ENCODE measurements at places on chromosomes 4 and X.

- no peak for DNase-seq
Observed at GRCh38 chrX:28585767-28586166, 1.5 kb upstream of the IL1RAPL1 start.

- DNase-seq = no peak
Observed at GRCh38 chrX:74353984-74354383, 50.0 kb downstream of the ZCCHC13 start.

GRCh38 chr4:104169437-104169836, 325.3 kb downstream of the CXXC4 start:
- no peak for DNase-seq

DNA sequence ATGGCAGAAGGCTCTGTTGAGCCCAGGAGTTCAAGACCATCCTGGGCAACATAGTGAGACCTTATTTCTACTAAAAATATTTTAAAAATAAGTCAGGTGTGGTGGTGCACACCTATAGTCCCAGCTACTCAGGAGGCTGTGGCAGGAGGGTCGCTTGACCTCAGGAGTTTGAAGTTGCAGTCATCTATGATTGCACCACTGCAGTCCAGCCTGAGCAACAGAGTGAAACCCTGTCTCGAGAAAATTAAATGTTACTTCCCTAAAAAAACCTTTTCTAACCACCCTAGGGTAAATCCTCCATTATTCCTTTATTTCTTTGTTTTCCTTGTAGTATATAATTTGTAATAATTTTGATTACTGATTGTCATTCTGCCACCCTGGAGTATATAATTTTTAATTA, 7.9 kb downstream of the FAM200B start:
- DNase-seq = no peak

DNA sequence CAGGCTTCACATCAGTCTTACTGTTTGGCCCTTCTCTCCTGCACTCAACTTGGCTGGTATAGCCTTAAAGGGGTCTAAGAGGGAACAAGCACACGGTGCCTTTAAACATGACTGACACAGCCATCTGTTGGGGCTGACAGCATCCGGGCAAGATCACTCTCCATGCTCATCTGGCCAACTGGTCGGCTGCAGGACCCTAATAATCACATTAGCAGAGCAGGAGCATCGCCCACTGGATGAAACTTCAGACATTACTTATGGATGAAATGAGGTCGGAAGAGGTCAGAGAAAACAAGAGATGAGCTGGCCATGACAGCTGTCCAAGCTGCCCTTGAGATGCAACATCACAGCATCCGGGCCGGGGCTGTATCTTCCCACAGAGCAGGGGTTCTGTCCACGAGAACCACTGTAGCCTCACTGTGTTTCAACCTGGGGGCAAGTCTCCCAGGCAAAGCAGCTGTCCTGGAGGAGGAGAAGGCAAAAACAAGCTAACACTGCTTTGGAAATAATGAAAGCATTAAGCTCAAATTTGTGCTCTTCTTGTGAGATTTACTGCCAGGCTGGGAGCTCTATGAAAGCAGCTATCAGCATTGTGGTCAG, 94.4 kb upstream of the TTC29 start:
- DNase-seq = no peak

- DNase-seq = peak; percentile 40
Observed at GRCh38 chr4:101345596-101346350, 1.6 kb downstream of the PPP3CA start.

DNA sequence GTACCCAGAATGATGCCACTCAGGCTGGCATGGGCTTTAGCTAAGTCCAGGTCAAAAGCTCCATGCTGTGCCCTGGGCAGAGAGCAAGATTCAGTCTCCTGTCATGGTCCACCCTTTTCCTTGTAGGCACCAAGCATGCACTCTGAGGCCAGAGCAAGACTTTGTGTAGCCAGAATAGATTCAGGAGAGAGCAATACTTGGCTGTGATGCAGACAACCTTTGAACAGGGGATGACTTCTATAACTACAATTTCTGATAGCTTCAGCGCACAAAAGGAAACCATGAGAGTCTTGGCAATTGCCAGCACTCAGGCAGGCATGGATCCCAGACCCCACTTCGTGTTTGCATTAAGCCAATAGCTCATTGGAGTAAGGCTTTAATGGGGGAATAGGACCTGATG, 510.6 kb downstream of the RAB28 start:
- no peak for DNase-seq

DNA sequence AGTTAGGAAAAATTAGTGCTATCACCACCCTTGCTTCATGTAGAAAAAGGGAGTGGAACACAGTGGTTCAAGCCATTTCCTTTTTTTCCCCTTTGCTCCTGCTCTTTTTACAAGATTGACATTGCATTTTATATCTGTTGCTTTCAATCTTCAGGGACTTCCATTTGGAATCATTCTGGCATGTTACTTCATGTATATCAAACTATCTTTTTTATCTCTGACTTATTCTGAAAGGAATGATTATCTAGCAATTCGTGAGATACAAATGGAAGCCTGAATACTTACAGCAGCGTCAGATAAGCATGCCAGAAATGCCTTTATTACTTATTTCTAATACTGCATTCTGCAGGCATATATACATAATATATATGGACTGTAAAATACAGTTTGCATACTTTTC, 20.4 kb downstream of the ADGRL3 start:
- DNase-seq = no peak

- DNase-seq = no peak
Observed at GRCh38 chrX:151697522-151697921, 2.3 kb downstream of the PRRG3 start.

GRCh38 chr4:171203425-171203824, 609.8 kb upstream of the GALNTL6 start:
- peak; percentile 26 for DNase-seq

DNA sequence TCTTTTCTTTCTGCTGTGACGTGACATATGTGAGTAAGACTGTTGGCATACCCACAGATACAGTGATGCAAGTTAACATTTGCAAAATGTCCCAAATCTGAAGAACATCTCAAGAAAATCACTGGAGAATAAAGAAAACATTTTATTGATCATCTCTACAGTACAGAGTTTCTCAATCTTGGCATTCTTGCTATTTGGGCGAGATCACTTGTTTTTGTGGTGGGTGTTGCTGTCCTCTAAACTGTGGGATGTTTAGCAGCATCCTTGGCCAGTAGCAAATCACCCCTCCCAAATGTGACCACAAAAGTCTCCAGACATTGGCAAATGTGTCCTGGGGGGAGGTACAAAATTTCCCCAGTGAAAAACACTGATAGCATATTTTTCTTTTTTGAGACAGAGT, 28.8 kb downstream of the AMELX start:
- DNase-seq = no peak

DNA sequence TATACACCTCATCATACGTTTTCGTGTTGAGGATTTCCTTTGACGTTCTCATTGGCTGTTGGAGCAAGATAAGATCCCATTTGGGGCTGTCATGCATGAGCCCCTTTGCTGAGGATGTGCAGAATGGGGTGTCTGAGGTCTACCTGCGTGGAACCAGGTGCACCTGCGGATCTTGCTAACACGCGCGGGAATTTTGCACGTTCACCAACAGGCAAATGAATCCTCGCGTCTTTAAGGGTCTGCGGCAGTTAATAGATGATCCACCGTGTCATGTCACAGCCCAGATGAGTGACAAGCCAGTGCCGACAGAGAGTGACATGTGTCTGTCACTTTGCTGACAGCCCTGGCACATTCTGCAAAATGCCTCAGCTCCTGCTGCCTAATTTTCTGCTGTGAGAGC, 56.3 kb upstream of the SHOX start:
- no peak for DNase-seq

DNA sequence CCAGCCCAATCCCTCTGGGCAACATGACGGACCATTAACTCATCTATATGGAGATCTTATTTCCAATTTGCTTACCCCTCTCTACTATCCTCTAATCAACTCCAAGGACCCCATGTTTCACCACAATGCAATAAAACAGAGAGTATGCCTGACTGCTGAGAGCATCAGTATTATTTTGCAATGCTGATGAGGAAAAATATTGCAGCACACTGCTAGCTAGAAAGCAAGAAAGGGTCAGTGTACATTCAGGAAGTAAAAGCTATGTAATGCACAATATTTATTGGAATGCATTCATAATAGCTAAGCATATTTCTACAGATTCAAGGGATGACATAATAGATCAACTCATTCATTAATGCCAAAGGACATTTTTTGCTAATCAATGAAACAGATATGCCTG, 33.2 kb downstream of the ARAP2 start:
- no peak for DNase-seq

GRCh38 chr4:930827-931193, 1.3 kb downstream of the GAK start:
- DNase-seq = no peak

All from HTR-8/SVneo (cell line).